ENCODE measurements at places on chromosomes 11 and 22.
A peak's percentile ranks its signal among the peaks of the same experiment; 100 is the strongest.

DNA sequence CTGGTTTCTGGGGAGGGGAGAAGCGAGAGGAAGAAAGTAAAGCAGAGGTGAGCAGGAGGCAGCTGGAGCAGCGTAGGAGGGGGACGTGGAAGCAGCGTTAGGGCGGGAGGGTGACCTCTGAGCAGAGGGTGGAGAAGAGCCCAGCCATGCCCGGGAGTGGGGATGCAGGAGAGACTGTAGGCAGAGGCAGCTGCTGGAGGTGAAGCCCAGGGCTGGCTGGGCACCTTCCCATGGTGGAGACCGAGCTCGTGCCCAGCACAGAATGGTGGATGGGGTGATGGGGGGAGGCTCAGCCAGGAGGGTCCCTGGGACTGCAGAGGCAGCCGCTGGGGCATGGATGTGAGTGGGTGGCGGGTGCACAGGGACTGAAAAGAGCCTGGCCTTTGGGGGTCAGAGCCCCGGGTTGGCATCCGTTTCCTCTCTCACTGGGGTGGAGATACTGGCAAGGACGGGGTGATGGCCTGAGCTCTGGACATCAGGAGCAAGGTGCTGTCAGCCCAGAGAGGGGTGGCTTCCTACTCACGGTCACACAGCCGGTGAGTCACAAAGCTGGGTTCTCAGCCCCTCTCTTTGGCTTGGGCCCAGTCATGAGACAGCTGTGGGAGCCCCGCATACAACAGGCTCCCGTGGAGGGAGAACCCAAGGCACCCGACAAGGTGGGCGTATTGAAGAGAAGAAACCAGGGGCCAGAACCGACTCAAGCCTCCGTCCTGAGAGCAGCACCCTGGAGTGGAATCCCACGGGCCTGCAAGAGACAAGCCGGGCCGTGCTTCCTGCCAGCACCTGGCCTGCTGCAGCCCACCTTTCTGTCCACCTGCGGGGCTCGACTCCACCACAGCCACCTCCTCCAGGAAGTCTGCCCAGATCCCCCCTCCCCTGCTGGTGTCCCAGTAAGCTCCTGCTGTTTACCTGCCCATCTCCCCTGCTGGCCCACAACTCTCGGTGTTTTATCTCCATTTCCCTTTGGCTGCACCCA is 45.8 kb upstream of the FGF3 start:
- no peak for DNase-seq

DNA sequence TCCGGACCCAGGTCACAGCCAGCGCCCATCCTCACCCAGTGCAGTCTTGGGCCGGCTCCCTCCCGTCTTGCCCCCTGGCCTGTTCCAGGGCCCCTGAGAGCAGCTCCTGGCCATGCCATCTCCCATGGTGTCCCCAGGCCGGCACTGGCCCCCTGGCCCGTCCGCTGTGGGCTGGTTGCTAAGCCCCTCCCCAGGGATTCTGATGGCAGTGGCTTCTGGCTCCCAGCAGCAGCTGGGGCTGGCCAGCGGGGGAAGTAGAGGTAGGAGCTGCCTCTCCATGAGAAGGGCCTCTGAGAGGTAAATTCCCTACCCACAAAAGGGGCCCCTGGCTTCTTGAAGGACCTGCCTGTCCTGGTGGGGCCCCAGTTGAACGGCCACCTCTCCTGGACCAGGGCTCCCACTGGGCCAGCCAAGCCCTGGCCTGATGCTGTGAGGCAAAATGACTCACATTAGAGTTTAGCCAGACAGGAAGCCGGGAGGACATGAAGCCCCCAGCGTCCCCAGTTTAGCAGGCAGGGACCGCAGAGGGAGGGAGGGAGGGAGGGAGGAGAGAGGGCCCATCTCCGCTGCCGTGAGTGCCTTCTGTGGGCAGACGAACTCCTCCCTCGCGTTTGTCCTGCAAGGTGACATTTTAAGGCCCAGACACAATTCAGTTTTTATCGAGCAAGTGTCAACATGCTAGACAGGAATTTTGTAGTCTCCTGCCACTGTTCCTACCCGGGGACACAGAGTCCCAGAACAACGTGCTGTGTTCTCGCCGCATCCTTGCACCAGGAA is 32.9 kb upstream of the GAL start:
- no peak for DNase-seq

DNA sequence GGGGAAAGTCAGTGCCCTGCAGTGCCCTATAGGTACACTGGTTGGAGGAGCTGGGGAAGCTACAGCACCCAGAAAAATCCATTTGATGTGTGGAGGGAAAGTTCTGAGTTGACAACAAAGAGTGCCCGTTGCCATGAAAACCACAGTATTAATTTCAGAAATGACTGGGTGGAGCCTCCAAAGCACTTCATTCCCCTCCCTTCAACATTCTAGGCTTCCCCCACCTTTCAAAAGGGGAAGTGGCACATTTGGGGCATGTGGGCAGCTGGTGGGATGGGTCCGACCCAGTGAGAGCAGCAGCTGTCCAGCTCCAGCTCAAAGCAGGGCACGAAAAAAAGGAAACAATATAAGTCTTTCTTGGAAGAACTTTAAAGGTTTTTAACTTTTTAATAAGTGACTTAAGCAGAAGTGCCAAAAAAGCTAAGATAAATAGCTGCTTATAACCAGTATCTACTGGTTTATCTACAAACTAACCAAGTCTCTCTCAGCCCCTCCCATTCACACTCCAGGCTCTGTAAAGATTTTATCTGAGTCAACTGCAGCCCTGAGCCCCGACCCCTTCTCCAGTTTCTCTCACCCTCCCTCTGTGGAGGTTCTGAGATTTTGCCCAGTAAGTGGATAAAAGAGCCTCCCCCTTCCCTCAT is 9.0 kb upstream of the AHNAK start:
- no peak for DNase-seq

DNA sequence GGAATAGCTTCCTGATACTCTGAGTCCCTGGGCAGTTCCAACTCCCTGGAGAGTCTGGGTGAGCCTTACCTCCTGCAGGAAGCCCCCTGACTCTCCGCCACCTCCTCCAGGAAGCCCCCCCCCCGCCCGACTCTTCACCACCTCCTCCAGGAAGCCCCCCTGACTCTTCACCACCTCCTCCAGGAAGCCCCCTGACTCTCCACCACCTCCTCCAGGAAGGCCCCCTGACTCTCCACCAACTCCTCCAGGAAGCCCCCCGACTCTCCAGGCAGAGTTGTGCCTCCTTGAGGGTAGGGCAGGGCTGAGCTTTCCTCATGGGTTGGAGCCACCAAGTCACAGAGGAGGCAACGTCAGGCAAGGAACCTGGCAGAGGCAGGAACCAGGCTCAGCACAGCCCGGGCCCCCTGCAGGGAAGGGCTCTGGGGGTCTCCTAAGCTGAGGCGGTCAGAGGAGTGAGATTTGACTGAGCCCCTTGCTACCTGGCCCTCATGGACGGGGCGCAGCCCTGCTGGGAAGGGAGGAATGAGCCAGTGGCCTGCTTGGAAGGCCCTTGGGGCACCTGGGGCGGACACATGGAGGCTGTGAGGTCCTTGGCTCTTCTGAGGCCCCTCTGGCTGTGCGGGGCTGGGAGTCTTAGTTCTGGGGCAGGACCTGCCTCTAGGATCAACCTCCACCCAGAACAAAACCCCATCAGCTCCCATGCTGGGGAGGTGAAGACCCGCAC is 18.1 kb downstream of the MRGPRG start:
- DNase-seq, result no peak

- no peak for DNase-seq
These were observed 119.6 kb downstream of the DYNC2H1 start for GRCh38 chr11:103228807-103229206.

GRCh38 chr11:128928400-128928799 is 14.3 kb downstream of the TP53AIP1 start:
- DNase-seq, result no peak

DNA sequence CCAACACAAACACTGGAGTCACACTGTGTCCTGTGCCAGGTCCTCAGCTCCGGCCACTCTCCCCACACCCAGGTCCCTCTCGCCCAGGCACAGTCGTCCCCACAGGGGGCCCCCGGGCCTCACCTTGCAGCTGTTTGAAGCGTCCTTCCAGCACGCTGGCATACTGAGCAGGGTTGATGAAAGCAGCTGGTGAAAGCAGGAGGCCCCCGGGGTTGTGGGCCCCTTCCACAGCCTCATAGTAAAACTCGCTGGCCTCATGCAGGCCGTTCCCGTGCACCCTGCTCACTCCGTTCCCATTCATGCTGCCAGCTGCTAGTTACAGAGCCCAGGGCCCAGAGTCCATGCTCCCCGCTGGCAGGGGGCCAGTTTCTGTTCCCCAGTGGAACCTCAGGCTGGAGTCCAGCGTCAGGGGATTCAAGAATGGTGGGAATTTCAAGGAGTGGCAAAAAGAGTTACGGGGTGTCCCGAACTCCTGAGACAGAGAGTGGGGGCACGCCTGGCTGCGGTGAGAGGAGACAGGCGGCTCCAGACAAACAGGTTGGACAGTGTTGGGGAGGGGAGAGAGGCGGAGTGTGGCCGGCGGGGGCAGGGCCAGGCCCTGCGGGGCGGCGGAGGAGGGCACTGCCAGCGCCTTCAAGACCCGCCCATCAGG is 10.6 kb downstream of the SPTBN2 start:
- peak; percentile 85 for DNase-seq

DNA sequence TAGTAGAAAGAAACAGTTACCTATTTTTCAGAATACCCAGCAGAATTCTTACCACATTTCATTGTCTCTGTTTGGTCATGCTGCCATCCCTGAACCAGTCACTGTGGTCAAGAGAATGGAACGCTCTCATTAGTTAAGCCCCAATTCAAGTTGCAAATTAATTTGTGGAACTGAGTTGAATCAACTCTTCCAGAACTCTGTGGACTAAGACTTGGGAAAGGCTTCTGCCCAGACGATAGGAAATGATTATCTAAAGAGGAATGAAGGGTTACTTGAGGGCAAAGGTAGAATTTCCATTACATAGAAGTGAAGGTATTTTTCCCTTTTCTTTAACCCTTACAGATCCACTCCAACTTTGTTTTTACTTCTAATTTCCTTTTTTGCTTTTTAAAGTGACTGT is 286.4 kb downstream of the DYNC2H1 start:
- no peak for DNase-seq

Data from NCI-H1417 (cell line).